ENCODE measurements at places on chromosomes 5 and 9.

DNA sequence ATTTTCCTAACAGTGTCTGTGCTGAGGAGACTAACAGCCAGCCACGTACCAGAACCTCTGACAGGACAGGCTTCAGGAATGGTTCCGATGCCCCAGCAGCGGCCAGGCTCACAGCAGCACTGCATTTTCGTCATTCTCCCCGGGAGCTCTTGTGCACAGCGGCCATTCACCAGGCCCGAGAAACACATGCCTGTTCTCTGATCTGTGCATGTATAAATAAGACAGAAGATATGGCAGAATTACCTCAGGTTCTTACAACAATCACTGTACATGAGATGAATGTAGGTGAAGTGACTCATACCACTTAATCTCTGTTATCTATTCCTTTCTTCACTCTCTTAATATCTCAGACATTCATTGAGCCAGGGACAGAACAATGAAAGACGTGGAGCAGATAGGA lies 143.0 kb downstream of the FBN2 start:
- no peak for DNase-seq

- no peak for DNase-seq
These were observed 11.5 kb downstream of the GPR150 start for GRCh38 chr5:95631255-95631958.

- DNase-seq = no peak
These were observed 179.0 kb upstream of the CD180 start for GRCh38 chr5:67375606-67376005.

DNA sequence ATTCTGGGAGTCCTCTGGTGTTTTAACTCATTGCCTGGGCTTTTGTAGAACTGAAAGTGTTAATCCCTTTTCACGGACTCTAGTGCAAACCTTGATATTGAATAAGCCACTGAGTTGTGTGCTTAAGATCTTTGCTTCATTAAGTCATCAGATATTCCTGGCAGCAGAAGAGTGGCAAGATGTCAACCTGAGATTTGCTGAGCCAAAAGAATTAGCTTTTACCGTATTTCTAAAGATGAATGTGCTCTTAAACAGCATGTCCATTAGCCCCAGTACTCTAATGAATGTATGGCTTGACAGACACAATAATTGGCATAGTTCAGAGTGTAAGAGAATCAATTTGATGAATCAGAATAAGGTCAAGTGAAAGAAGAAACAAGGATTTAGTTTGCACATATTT lies 87.2 kb upstream of the CDH6 start:
- no peak for DNase-seq

GRCh38 chr5:78717674-78718584 lies 69.4 kb upstream of the LHFPL2 start:
- DNase-seq = no peak

- DNase-seq = no peak
These were observed 49.9 kb upstream of the GARNL3 start for GRCh38 chr9:127214421-127215267.

DNA sequence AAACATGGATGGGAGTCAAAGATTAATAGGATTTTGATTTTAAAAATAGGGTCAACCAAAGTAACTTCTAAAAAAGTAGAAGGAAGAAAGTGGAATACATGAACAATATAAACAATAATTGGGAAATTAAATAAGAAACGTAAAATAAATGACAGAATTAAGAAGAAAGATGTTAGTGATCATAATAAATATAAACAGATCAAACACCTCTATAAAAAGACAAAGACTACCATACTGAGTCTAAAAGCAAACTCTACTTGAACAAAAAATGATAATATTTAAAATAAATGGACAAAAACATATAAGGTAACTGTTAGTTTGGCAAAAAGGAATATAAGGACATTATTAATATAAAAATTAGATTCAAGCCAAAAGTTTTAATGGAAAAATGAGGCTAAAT lies 57.7 kb upstream of the ZNF618 start:
- DNase-seq = no peak

DNA sequence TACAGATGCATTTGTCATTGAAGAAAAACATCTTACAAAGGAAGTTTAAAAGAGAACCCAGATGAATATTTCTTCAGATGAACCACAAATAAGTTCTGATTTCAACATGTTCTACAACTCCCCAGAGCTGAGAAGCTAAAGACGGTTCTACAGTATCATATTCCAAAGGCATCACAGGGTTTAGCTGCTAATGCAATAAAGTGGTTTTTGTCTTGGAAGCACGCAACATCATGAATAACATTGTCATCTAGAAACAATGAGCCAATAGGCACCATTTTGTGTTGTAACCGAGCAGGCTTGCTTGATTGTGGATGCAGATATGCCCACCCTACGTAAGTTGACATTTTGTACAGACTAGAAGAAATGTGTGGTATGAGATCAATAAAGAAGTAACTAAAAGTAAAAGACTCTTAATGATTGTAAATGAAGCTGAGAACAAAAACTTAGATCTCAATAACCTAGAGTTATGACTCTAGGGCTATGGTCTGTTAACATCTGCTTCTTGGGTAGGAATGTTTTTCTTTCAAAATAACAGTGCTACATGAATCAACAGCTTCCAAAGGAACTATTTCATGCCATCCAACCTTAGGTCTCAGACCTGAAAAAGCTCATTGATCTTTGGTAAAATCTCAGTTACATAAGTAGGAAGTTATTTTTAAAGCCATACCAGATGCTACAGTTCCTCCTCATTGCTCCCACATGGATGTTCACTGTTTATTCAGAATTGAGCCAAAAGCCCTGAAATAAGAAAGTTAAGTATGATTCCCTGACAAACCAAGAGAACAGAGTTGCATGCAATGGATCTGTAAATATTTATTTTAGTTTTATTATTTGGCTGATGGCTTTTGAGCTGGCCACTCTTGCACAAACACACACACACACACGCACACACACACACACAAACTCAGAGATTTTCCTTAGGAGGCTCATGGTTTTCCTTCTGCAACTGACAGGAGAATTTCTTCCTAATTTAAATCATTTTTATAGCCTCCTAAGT lies 118.7 kb upstream of the SLCO6A1 start:
- no peak for DNase-seq

GRCh38 chr9:109213285-109214121 lies 46.5 kb upstream of the FRRS1L start:
- no peak for DNase-seq

DNA sequence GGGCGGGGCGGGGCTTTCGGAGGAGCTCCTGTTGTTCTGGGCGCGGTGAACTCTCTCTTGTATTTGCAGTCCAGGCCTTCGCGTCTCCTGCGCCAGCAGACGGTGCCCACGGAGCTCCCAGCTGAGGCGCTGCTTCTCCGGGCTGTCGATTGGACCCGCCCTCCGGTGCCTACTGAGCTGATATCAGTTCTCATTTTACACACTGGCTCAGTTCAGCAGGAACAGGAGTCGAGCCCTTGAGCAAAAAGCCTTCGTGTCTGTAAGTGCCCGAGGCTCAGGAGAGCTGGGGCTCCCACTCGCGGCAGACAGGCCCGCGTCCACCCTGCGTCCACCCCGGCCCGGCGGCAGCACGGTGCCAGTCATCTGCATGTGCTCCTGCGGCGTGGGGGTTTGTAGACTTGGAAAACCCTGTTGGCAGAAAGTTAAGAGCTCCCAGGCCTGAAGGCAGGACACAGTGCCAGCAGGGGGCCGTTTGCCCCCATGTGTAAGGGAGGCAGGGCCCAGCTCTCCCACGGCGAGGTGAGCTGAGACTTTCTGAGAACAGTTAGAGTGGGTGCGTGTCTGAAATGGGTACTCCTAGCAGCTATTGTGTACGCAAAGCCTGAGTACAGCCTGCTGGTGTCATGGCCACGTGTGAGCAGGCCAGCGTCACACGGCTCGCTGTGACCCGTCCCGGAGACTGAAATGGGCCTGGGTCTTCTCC lies 231.5 kb downstream of the FANCC start:
- no peak for DNase-seq

- no peak for DNase-seq
These were observed 467.6 kb downstream of the ARHGEF28 start for GRCh38 chr5:74093561-74093960.

DNA sequence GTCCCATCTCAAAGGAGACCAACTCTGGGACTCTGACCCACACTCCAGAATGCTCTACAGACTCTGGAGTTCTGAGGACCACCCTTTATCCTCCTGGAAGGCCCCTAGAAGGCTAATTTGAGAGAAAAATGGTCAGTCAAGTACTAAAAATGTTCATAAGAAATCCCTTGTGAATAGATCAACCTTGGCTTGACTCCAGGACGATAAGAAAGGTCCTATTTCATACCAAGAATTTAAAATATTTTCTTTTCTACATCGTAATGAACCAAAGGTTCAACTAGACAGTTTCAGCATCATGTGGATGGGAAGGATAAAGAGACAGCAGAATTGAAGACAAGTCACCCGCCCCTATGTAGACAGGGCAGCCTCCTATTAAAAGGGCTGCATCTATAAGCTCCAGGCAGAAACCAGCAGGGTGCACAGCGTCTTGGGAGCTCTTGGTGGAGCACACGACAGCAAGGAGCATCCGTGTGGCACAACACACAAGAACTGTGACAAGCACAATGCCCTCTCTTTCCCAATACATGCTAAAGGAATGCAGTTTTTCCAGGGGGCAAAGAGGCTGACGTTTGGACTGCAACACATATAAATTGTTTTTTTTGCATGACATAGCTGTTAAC lies 38.3 kb downstream of the RASEF start:
- no peak for DNase-seq

DNA sequence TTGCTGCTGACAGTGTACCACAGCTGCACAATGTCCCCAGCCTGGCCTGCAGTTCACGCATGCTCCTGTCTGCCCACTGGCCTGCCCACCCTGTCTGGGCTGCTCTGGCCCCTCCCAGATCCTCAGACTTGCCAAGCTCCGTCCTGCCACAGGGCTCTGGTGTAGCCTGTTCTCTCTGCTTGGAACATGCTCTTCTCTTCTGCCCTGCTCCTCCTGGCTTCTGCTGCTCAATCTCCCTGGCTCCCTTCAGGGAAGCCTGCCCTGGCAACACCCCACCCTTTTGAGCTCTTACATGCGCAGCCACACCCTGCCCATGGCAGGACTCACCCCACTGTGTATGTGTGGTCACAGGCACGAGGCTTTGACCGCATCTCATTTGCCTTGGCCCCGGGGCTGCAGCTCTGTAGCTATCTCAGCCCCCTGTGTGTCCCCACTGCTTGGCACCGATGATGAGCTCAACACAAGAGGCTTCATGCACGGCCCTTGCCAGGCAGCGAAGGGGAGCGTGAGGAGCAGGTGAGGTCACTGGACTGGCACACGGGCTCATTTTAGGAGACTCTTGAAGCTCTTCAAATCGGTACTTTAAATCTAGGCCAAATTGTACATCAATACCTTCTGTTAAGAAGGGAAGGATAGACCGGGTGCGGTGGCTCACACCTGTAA lies 20.4 kb upstream of the BRD3 start:
- DNase-seq = no peak

- DNase-seq = no peak
These were observed 413.2 kb downstream of the MED10 start for GRCh38 chr5:5965132-5965531.

DNA sequence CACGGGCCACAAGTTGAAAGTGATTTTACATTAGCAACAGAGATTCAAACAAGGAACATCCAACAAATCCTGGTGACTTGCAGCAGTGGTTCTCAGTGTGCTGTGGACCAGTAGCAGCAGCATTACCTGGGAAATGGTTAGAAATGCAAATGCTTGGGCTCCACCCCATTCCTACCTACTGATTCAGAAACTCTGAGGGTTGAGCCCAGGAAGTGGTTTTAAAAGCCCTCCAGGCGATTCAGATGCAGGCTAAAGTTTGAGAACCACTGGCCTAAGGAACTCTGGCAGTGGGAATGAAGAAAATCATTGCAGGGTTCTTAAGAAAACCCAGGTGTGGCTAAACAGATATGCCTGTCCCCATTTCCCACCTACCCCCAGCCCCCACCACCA lies 398.8 kb downstream of the ENC1 start:
- no peak for DNase-seq

GRCh38 chr5:164748861-164749260 lies 1243.4 kb downstream of the MAT2B start:
- no peak for DNase-seq

DNA sequence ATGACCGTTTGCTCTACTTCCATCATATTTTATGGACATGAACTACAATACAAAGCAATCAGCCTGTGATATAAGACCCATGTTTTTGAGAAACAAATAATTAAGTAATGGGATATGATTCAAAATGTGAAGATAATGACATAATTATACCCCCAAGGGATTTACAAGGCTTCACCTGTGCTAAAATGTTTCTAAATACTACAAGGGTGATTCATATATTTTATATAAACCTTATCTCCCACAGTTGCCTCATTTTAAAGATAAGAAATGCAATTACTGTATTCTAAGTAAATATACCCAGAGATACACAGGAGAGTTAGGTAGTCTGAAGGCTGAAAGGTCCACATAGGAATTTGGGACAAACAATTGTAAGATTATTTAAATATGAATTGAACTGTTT lies 662.0 kb upstream of the CHD1 start:
- no peak for DNase-seq

GRCh38 chr5:1718669-1719068 lies 81.0 kb downstream of the MRPL36 start:
- no peak for DNase-seq

GRCh38 chr9:70563431-70564204 lies 149.2 kb upstream of the KLF9 start:
- no peak for DNase-seq

DNA sequence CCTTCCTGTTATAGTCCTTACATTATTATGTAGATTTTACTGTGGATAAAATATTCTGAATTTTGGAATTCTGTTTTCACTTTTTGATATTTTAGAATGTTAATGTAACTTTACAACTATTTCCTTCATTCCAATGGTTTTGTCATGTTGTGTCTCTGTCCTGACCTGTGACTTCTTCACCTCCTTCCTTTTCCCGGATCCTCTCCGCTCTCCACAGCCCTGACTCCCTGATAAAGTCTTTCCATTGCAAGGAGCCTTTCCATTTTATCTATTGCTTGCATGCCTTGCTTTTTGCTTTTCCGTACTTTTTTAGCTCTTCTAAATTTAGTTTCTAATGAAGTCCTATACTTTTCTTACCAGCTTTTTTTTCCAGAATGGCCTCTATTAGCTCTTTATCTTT lies 117.6 kb upstream of the ARRDC3 start:
- no peak for DNase-seq

GRCh38 chr5:107753427-107753826 lies 82.7 kb upstream of the EFNA5 start:
- DNase-seq = no peak

- DNase-seq = no peak
These were observed 53.8 kb upstream of the RANBP3L start for GRCh38 chr5:36355516-36355915.

DNA sequence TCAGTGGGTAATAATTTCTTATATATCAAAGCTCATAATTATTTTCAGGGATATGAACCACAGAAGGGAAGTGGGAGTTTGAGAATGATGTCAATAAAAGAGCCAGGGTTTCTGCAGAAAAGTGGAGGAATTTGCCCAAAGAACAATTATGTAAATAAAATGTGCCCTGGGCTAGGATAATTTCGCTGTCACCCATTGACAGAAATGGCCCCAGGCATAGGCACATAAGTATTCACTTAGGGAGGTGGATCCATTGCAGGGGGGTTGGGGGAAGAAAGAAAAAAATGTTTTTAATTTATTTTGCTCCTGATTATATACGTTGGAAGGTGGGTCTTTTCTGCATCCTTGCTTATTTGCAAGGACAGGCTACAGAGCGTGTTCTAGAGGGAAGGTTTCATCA lies 135.1 kb upstream of the IRX2 start:
- no peak for DNase-seq

- DNase-seq = no peak
These were observed 40.0 kb downstream of the CDK5RAP2 start for GRCh38 chr9:120539951-120540350.

Data from left renal cortex interstitium (tissue), 4 donors.